ENCODE measurements at places on chromosomes 2 and 18.

DNA sequence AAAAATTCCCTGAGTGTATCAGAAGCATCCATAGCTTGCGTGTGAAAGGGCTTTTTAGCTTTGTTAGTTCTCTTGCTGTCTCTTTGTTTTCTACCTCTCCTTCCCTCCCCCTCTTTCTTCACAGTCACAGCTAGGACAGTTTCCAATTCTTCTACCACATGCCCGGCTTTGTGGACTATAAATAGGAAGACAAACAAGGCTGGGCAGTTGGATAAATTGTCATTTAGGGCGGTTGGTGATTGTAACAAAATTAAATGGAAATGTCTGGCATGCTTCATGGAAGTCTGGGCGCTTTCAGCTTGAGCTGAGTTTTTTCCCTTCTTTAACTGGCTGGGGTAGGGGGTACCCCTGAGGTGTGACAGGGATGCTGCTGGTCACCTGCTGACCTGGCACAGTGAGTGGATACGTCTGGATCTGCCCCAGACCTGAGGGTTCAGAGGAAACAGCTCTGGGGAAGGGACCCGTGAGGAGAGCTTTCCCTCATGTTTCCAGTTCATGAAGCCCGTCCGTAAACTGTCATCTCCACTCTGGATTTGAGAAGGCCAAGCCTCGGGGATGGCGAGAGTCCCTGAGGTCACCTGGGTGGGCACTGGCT is 29.0 kb upstream of the GIGYF2 start:
- no peak for DNase-seq

DNA sequence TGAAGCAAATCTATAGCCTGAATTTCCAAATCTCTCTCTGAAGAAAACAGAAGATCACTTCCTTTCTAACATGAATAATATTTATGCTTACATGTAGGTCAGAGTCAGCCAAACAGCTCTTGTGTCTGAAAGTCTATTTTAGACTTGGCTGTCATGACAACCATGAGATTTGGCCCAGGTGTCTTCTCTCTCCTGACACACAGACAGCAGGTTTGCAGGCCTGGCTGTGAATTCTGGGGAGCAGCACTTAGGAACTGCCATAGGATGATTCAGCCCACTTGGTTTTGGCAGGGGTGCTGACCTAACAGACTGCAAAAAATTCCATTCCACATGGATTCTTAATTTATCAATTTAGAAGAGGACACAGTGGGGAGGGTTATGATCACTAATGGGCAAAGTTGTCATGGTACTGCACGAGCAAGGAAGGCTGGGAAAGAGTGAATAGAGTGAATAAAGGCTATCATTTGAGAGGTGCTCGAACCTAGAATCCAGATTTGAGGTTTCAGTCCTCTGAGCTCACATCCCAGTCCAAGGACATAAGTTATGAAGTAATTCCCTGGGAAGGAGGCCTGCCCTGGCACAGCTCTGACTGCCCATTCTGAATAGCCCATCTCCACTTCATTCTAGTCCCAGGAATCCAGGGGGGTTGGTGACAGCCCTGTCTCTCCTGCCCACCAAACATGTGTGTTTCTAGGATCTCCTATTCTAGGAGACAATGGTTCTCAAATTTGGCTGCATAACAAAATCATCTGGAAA is 453.9 kb upstream of the TRIB2 start:
- no peak for DNase-seq

DNA sequence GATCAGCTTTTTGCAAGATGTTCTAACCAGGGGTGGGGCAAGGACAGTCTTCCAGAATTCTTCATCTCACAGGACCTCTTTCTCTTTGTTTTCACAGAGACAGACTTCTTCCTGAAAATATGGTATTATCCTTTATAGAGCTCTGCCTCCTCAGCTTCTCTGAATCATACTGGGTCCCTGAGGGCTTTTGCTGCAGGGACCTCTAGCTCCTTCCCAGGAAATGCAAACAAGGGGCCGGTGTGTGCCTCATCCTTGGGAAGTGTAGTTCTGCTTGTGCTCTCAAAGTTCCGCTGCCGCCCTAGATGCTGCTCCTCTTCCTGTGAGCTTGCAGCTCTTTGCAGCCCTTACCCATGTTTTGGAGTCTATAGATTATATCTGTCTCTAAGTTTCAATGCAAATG is 99.5 kb upstream of the NPAS2 start:
- no peak for DNase-seq

DNA sequence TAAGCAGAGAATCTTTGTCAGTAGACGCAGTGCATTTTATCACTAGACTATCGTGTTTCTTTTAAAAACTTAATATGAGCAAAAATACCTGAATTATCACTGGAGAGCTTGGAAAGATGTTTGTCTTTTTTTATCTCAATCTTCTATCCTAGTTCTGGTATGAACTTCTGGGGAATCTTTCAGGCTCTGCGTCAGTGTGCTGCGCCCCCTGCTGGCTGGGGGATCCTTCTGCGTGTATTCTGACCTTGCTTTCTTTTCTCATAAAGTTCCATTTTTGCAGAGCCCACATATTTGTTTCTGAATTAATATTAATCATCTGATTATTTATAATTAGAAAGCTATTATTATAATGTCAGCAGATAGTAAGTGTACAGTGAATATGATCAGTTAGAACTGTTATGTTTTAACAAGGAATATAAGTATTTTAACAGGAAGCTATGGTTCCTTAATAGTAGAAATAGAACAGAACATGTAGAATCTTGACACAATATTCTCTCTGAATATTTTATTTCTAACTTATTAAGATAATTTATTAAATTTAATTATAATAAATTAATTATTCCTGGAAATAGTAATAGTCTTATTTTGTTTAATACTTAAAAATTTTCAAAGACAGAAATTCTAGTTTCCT is 945.0 kb upstream of the CRIM1 start:
- DNase-seq: no peak

- no peak for DNase-seq
Measured at GRCh38 chr2:121142452-121142851, 142.6 kb downstream of the TFCP2L1 start.

DNA sequence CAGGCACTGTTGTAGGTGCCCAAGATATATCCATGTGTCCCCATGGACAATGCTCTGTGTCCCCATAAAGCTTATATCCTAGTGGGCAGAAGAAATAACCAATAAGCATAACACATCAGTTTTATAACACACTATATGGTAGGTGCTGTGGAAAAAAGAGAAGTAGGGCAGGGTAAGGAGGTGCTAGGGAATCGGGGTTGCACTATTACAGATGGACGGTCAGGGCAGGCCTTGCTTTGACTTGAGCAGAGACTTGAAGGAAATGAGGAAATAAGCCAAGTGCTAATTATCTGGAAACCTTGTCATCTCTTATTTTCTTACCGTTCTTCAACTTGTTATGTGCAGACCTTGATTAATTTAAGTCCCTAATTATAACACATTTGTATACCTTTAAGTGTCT is 82.0 kb downstream of the PHLPP1 start:
- DNase-seq: no peak

- no peak for DNase-seq
Measured at GRCh38 chr2:27772804-27773203, 1.3 kb downstream of the MRPL33 start.

- no peak for DNase-seq
Measured at GRCh38 chr2:215573496-215573895, 137.6 kb upstream of the FN1 start.

DNA sequence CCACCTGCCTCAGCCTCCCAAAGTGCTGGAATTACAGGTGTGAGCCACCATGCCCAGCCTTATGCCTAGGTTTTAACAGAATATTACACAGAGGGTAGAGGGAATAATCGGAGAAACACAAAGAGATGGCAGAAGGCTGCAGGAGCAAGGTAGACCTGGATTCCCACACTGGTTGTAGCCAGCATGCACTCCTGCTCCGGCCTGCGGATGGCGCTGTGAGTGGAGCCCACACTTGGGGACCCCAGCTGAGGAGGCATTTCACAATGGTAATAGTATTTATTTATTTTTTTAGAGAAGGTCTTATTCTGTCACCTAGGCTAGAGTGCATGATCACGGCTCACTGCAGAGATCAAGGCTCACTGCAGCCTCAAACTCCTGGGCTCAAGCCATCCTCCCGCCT is 38.8 kb upstream of the DARS1 start:
- DNase-seq: no peak

GRCh38 chr2:158138255-158138654 is 36.6 kb downstream of the UPP2 start:
- no peak for DNase-seq

DNA sequence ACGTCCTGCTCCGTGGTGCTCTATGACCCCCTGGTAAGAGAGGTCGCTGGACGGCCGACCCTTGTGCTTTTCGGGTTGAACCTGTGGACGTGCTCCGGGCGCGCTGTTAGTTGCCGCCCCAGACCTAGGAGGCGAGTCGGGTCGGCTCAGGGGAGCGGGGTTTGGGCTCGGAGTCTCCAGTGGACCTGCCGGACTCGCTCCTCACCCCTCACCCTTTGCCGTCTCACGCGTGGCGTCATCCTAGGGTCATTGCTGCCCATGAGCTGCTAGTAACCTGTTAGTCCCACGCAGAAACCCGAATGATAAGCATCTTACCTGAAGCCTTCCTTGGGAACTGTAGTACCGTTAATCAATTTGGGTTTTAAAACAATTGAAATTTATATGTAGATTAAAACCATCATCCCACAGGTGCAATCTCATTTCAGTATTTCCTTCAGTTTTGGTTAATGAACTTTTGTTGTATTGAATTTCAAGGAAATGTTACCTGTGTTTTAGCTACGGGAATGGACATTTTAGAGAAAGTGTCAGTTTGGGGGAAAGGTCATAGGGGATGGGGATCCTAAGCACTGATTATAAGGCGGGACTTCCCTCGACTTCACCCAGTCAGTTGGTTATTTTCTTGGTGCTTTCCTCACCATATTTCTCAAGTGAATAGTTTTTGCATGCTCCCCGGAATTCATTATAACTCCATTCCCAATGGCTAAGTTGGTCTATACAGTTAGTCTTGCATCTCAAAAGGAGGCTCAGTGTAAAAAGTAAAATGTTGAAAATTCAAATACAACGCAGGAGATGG is 536 bp downstream of the ELP2 start:
- no peak for DNase-seq

DNA sequence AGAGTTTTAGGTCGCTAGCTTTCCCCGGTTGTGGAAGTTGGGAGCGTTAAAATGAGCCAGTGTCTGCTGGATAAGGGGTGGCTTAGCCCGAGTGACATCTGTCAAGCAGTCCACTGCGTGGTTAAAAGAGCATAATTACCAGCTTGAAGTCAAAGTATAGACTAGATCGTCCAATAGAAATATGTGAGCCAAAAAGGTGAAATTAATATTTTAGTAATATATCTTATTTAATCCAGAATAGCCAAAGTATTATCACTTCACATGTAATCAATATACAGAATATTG is 654 bp downstream of the COMMD1 start:
- no peak for DNase-seq

DNA sequence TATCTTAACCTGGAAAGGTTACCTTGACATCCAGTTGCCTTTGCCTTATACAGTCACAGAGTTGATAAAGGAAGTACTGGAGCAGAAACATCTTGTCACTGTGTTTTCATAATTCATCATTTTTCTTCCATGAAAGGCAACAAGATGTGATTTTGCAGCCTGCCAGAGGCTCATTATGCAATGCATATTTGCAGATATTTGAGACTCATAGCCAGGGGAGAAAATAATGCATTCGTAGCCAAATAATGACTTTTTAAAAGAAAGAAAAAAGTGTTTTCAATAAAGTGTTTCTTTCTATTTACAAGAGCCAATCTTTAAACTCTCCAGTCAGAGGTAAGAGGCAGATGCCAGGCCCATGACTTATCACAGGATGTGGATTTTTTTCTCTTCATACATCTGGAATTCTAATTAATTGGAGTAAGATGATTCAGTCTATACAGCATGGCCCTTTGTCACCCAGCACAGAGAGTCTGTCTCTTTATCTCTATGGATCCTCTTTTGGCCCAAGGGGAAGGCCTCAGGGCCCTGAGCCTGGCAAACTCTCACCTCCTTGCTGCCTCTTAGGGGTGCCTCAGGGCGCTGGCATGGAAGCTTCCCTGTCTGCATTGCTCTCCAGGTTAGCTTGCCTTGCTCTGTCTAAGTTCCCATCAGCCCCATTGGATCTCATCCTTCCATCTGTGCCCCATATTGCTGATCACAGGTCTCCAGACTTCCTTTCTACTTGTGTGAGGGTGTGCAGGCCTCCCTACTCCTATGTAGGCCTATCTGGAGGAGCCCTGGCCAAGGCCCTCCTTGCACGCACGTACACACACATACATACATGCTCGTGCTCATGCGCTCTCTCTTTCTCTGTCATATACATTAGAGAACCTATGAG is 247.7 kb downstream of the TPGS2 start:
- no peak for DNase-seq

DNA sequence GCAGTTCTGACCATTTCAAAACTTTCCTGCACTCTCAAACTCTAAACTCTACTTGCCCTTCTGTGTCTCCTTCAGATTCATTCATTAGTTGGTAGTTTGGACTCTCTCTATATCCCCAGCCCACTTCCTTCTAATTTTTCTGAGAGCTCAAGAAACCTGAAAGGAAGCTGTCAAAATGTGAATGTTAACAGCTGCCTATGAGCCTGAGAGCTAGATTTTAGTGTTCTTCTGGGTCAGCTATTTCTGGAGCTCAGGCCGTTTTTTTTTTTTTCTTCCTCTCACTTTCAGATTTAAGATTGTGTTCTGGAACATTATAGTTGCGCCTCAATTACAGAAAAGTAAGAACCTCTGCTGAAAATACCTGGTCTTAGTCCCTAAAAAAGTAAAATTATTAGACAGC is 73.1 kb downstream of the RTN4 start:
- no peak for DNase-seq

- DNase-seq: no peak
Measured at GRCh38 chr2:78978340-78978739, 47.2 kb upstream of the REG3G start.

- no peak for DNase-seq
Measured at GRCh38 chr2:42360493-42360889, 526 bp downstream of the COX7A2L start.

- DNase-seq: no peak
Measured at GRCh38 chr2:103809415-103809814, 1044.5 kb upstream of the POU3F3 start.

DNA sequence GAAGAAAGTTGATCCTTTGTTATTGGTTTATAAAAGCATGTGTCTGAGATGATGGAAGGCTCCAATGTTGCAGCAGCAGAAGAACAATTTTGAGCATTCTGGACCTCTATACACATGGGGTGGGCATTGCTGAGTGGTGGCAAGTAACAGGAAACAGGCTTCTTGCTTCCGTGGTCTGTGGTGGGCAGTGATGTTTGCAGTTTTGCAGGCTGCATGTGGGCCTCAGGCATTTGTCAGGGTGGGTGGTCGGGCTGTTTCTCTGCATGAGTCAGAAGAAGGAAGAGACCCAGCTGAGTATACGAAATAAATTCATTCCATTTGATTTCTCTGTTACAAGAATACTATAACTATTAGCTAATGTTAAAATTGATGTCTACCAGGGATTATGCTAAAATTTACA is 239.5 kb upstream of the COL3A1 start:
- DNase-seq: no peak
